Bronchial epithelial cell (primary cell): ENCODE measurements at places on chromosomes 2 and 18. TPM values are rescaled to one million over a fixed set of nuclear protein-coding genes. Genes with fewer than 3 reads are reported as not detected.

DNA sequence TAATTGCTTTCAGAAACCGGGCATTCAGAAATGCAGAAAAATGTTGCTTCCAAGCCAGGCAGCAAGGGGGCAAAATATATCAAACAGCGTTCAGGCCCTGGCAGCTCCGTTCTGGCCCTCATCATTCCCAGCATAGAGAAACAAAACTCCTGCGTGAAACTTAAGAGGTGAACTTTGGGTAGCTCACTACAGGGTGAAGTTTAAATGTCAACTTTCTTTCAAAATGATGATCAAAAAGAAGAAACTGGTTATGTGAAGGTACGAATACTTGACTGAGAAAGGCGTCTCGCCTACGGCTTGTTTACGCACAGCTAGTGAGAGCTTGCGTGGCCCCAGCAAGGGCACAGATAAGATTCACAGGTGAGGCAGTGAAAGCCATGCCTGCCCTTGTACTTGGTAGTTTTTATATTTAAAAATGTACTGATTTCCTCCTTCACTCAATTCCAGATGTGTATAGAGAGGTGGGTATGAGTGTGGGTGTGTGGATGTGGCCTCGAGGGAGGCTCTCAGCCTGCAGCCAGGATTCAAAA is 127.5 kb downstream of the NFATC1 start:
- DNase-seq = no peak

The LHCGR gene
- not detected in 2 replicates for total RNA-seq

DNA sequence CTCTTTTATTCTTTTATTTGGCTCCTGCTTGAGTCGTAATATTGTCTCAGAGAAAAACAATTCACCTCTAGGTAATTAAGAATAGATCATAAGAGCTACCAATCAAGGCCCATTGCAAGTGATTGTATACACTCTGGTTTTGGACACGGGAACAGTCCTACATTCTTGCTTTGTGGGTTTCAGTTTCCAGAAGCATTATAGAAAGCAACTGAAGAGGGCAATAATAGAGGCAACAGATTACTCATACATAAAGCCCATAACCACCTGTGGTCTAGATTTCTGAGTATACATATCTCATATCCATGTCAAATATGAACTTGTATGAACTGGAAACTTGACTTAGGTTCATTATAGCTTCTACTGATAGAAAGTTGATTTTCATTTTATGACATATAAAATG is 65.4 kb downstream of the DIS3L2 start:
- DNase-seq = no peak

- no peak for DNase-seq
These were observed 1085.8 kb downstream of the TDRD15 start for GRCh38 chr2:22209545-22209944.

The CIB4 gene
- total RNA-seq = not detected in 2 replicates
